Stimulated activated CD4-positive, alpha-beta T cell treated with anti-CD3 and anti-CD28 coated beads, Interleukin-1b, Interleukin-23, amount 100 ng/mL, for 24 hours (primary cell): ENCODE measurements at places on chromosomes 13 and 19.
A peak's percentile ranks its signal among the peaks of the same experiment; 100 is the strongest.

- no peak for DNase-seq
Observed at GRCh38 chr13:39159846-39160370, 121.7 kb downstream of the NHLRC3 start.

- no peak for DNase-seq
Observed at GRCh38 chr19:48798937-48799336, 11.9 kb downstream of the BCAT2 start.

GRCh38 chr13:59280297-59280696, 883.4 kb downstream of the DIAPH3 start:
- no peak for DNase-seq

GRCh38 chr19:39419003-39419402, 6.5 kb downstream of the PLEKHG2 start:
- no peak for DNase-seq

GRCh38 chr19:17282488-17283125, 906 bp downstream of the ANKLE1 start:
- DNase-seq, result peak; percentile 62

GRCh38 chr13:111946214-111946613, 120.7 kb upstream of the SOX1 start:
- DNase-seq, result no peak
